Thoracic aorta (tissue), 2 donors: ENCODE measurements at places on chromosomes 3 and 15. TPM values are rescaled to one million over a fixed set of nuclear protein-coding genes. Genes with fewer than 3 reads are reported as not detected.

Gene CCR2
- total RNA-seq: 8.2 TPM

- DNase-seq: no peak
- no peak overlapping the region for H3K4me3 ChIP-seq
- no peak overlapping the region for H3K27ac ChIP-seq
- H3K36me3 ChIP-seq: peaks cover 21% of the 10 kb centered on the region
- H3K27me3 ChIP-seq: no peaks in the 10 kb centered on the region
These were observed 12.8 kb downstream of the VILL start for GRCh38 chr3:38003371-38003816.

Gene IDH2
- 46.6 TPM for total RNA-seq

Gene CCR4
- total RNA-seq: 0.56 TPM

DNA sequence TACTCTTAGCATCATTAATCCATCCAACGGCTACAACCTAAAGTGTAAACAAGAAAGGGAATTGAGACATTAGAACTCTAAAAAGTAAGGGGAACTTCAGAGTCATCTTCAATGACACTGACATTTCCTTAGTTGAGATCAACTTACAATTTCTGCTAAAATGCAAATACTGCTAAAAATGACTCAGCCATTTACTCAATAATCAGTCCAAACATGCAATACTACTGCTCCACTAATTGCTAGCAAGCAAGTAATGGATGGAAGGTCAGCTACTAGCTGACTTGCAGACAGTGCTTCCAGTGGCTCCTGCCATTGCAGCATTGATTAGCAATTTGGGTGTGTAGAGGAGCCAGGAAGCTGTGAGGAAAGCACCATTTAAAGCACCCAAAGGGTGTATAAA is 28.4 kb downstream of the CD200R1L start:
- H3K27ac ChIP-seq: no peak overlapping the region
- H3K4me1 ChIP-seq: peaks cover 10% of the 10 kb centered on the region
- DNase-seq: no peak
- H3K27me3 ChIP-seq: no peaks in the 10 kb centered on the region
- H3K4me3 ChIP-seq: no peak overlapping the region
- H3K36me3 ChIP-seq: no peaks in the 10 kb centered on the region

Gene CCDC9B
- total RNA-seq: 30.1 TPM

GRCh38 chr3:88225326-88226008 is 75.7 kb downstream of the C3orf38 start:
- H3K27ac ChIP-seq: no peak overlapping the region
- no peaks in the 10 kb centered on the region for H3K36me3 ChIP-seq
- H3K4me1 ChIP-seq: no peaks in the 10 kb centered on the region
- H3K4me3 ChIP-seq: no peak overlapping the region

DNA sequence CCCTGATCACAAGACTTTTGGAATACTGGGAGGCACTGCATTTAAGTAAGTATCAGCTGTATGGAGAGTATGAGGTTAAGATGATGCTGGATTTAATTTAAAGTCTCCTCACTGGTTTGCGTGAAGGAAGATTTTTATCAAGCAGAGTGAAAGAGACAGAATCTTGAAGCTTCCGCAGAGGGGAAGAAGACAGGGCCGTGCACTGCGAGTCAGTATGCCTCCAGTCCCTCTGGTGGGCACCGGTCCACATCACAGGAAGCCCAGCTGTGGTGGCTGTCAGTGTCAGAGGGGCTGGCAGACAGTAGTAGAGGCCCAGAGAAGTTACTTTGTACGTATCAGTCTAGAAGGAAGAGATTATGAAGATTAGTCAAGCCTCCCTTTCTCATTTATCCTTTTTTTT is 379.0 kb upstream of the TPRG1 start:
- no peak overlapping the region for H3K4me3 ChIP-seq
- no peak overlapping the region for H3K27ac ChIP-seq
- no peaks in the 10 kb centered on the region for H3K36me3 ChIP-seq
- H3K4me1 ChIP-seq: peaks cover 27% of the 10 kb centered on the region
- no peaks in the 10 kb centered on the region for H3K27me3 ChIP-seq

DNA sequence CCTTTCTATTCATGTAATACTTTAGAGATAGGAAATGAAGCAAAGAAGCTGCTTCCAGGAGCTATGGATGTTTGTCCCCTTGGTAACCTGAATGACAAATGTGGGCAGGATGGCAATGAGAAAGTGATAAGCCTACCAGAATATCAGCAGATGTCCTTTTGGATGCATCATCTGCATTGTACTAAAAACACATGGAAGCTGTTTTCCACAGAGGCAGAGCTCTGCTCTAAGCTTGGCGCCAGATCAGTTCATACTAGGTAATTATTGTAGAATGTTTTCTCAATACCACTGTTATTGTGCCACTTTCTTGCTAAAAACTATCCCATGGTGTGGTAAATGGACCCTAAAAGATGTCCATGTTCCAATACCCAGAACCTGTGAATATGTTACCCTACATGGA is 100.2 kb downstream of the DTWD1 start:
- no peak for DNase-seq
- H3K4me3 ChIP-seq: no peak overlapping the region
- peaks cover 7% of the 10 kb centered on the region for H3K4me1 ChIP-seq
- no peak overlapping the region for H3K27ac ChIP-seq
- no peaks in the 10 kb centered on the region for H3K27me3 ChIP-seq
- no peaks in the 10 kb centered on the region for H3K36me3 ChIP-seq

GRCh38 chr3:62678841-62679240 is 196.4 kb downstream of the CADPS start:
- H3K27me3 ChIP-seq: no peaks in the 10 kb centered on the region
- no peak overlapping the region for H3K27ac ChIP-seq
- no peak overlapping the region for H3K4me3 ChIP-seq
- no peaks in the 10 kb centered on the region for H3K4me1 ChIP-seq

GRCh38 chr3:159252772-159253384 is 451.0 kb downstream of the MFSD1 start:
- H3K36me3 ChIP-seq: no peaks in the 10 kb centered on the region
- H3K4me1 ChIP-seq: no peaks in the 10 kb centered on the region
- H3K27ac ChIP-seq: no peak overlapping the region

Gene TF
- total RNA-seq: 1.6 TPM

DNA sequence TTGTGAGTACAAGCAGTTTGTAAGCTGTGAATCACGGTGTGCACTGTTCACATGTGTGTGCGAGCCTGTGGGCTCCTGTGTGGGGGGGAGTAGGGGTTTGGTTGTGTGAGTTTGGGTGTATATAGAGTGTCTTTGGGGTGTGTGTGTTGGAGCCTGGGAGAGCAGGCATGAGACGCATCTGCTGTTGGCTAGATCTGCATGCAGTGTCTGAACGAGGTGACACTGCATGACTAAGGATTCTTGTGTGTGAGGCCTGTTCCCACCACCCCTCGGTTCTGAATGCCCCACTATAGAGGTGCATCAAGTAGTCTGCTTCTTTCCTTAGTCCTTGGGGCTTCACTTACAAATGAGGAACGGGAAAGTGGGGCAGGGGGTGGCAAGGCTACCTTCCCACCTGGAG is 68.4 kb downstream of the MAGEF1 start:
- no peaks in the 10 kb centered on the region for H3K36me3 ChIP-seq
- H3K4me1 ChIP-seq: no peaks in the 10 kb centered on the region
- H3K27ac ChIP-seq: no peak overlapping the region
- H3K4me3 ChIP-seq: no peak overlapping the region
- H3K27me3 ChIP-seq: no peaks in the 10 kb centered on the region

DNA sequence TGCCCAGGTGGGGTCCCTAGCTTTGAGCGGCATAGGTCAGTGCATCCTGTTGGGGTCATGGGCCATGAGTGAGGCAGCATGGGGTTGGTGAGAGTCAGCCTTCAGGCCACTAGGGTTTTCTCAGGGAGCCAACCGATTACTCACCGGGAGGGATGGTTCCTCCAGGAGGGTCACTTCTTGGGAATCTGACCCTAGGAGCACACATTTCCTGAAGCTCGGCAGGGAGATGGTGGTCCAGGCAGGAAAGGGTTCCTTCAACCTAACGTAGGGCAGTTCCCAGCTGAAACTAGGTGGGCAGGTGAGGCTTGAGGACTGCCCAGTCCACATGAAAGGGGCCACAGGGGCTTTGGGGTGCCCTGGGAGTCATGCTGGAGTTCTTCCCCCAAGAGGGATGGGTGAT is 218.0 kb downstream of the UBE3A start:
- H3K4me3 ChIP-seq: no peak overlapping the region
- H3K36me3 ChIP-seq: no peaks in the 10 kb centered on the region
- no peaks in the 10 kb centered on the region for H3K4me1 ChIP-seq
- no peak overlapping the region for H3K27ac ChIP-seq

DNA sequence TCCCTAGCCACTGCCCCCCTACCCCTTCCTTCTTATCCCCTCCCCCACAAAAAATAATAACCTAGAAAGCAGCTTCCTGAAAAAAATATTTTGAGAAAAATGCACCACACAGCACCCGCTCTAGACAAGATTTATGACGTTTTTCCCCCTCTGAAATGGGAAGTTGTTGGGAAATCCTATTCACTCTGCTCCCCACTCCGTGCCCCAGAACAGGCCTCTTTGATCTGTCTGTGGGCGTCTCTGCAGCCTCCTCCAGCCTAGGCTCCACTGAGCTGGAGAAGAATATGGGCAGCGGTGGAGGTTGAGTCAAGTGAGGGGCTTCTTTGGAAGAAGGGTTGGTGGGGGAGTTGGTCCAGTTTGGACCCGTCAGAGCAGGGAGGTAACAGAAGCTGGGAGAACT is 28.5 kb upstream of the POLG start:
- H3K36me3 ChIP-seq: no peaks in the 10 kb centered on the region
- no peak for DNase-seq
- no peak overlapping the region for H3K27ac ChIP-seq
- H3K4me3 ChIP-seq: no peak overlapping the region

GRCh38 chr3:24365168-24365567 is 129.5 kb downstream of the THRB start:
- peak overlapping the region; percentile 22 for H3K4me3 ChIP-seq
- H3K27ac ChIP-seq: peak overlapping the region; percentile 74
- peaks cover 41% of the 10 kb centered on the region for H3K4me1 ChIP-seq
- peak; percentile 60 for DNase-seq
- H3K27me3 ChIP-seq: no peaks in the 10 kb centered on the region
- no peaks in the 10 kb centered on the region for H3K36me3 ChIP-seq

DNA sequence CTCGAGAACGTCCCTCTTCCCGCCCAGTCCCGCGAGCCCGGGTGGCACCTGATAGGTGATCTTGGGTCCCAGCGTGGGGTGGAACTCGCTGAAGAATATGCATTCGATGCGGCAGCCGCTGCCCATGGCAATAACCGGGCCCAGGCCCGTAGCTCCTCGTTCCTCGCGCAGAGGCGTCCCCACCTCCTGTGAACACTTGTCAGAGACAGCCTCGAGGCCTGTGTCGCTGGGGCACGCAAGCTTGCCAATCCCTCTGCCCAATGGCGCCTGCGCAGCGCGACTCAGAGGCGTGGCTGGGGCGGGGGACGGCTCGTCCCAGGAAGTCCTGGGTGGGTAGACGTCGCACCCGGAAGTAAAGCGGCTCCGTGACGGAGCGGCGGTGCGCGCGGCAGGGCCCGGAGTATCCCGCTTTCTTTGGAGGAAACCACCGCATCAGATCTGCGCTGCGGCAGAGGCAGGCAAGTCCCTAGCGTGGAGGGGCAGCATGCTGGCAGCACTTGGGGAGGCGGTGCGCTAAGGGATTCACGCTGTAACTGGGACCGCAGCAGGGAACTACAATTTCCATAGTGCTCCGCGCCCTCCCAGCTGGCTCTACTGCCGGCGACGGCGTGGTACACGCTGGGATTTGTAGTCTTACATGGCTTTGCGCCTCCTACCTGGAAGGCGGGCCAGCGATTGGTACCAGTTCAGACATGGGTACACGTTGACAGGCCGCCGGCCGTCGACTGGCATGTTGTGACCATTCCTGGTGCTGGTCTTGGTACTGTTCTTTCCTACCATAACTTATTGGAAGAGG is at the start of the genes CYB561D2 and NPRL2:
TSS of gene CYB561D2 (plus strand) at position 336 of the 796 bp plus-strand sequence. CDS start 572 bp downstream, outside the sequence.
TSS of gene NPRL2 (minus strand) at position 249 of the 796 bp plus-strand sequence. CDS start at position 126, 123 bp downstream.
- H3K4me1 ChIP-seq: peaks cover 46% of the 10 kb centered on the region

Gene TGM4
- total RNA-seq: not detected

DNA sequence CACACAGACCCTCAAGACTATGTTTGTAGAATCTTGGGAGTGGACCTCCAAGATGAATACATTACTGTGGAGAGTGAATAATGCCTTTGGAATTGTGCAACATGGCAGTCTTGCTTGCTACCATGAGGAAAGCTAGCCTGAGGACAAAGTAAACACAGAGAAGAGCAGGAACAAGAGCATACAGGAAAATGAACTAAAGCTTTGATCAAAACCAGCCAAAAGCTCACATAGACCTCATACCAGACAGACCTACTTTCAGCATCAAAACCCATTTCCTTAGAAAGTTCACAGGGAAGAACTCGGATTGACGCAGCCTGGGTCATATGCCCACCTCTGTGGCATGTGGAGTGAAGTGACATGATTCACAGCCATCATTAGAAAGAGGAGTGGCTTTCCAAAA is 3.3 kb upstream of the RAB8B start:
- no peak overlapping the region for H3K27ac ChIP-seq
- no peak overlapping the region for H3K4me3 ChIP-seq
- H3K27me3 ChIP-seq: no peaks in the 10 kb centered on the region
- no peak for DNase-seq

DNA sequence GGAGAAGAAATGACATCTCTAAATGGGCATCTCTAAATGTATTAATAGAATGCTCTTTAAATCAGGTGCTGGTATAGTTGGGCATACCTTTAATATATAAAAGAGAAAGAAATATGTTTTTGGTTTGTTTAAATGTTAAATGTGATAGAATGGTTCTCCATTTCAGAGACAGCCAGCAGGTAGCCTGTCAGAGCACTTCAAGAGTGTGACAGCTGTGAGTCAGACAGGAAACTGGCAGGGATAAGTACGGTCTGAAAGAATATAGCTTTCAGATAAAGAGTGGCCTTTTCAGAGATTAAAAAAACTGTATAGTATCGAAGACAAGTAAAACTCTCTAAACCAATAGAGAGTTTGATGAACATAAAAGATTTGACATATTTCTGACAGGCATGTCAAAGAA is 654.1 kb downstream of the IGSF11 start:
- H3K4me3 ChIP-seq: no peak overlapping the region
- no peak overlapping the region for H3K27ac ChIP-seq
- no peaks in the 10 kb centered on the region for H3K27me3 ChIP-seq
- no peak for DNase-seq
- H3K36me3 ChIP-seq: no peaks in the 10 kb centered on the region
